ENCODE measurements at places on chromosomes 6 and 20.

- no peak for DNase-seq
Measured at GRCh38 chr20:39504710-39505094, 542.6 kb downstream of the DHX35 start.

DNA sequence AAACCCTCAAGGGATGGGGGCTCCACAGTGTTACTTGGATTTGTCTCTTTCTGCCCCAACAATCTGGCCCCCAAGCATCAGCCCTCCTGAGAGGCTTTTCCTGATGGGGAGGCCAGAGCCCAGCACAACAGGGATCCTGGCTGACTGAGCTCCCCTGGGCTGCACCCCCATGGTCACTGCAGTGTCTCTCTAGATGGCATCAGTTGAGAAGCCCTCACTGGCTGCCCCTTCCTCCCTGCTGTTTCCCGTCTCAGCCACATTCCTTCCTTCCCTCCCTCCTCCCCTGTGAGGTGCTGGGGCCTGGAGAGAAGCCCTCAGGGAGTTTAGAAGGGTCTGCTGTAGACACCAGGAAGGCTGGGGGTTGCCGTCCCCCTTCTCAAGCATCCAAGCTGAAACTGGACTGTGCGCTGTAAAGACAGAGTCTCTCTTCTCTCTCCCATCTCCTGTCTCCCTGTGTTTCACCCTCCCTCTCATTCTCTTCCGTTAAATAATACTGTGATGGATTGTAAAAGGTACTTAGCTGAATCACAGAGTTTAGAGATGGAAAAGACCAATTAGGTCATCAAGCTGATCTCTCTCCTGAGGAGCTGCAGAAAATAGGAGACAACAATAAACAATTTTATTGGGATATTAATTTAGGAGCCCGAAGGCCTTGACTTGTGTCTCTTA lies 29.7 kb downstream of the SAYSD1 start:
- DNase-seq = no peak

DNA sequence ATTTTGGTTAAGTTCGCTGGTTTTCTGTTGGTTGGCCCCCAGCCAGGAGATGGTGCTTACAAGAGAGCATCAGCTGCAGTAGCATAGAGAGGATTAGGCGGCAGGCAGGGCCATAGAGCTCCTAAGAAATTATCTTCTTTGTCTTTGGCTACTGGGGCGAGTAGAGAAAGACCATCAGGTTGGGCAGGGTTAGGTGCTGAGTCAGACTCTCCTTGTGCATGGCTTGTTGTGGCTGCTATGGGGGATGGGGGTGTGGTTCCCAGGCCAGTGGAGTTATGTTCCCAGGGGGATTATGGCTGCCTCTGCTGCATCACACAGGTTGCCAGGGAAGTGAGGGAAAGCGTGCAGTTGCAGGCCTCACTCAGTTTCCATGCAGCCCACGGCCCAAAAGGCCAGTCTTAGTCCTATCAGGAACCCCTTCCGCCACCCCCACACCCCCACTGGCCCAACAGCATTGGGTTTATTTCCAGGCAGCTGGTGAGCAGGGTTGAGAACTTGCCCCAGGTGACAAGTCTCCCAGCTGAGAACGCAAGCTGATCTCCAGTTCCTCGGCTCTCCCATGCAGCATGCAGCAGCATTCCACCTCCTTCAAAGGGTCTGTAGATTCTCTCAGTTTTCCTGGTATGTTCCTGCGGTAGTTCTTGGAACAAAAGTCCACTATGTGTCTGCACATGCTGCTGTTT lies 243.7 kb downstream of the UTRN start:
- no peak for DNase-seq

- DNase-seq = no peak
Measured at GRCh38 chr20:385448-385847, 4.9 kb downstream of the TRIB3 start.

GRCh38 chr20:58701431-58702160 lies 9.0 kb downstream of the NPEPL1 start:
- no peak for DNase-seq

GRCh38 chr6:66902457-66902856 lies 1195.4 kb upstream of the EYS start:
- no peak for DNase-seq

DNA sequence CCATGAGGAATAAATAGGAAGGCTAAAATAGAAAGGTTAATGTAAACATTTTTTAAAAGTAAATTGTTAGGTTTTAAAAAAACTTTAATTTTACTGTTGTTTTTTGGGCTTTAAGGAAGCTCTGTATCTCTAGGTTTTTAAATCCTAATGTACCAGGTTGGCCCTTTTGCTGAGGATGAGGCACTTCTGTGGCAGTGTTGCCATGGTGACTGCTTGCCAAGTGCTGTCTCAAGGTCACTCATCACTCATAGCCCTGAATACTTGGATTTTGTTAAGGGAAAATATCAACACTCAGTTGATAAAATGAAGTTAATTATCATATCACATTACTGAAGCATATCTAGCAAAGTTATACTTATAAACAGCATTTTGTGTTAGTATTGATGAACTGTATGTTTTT lies 50.2 kb downstream of the NCOA3 start:
- no peak for DNase-seq

DNA sequence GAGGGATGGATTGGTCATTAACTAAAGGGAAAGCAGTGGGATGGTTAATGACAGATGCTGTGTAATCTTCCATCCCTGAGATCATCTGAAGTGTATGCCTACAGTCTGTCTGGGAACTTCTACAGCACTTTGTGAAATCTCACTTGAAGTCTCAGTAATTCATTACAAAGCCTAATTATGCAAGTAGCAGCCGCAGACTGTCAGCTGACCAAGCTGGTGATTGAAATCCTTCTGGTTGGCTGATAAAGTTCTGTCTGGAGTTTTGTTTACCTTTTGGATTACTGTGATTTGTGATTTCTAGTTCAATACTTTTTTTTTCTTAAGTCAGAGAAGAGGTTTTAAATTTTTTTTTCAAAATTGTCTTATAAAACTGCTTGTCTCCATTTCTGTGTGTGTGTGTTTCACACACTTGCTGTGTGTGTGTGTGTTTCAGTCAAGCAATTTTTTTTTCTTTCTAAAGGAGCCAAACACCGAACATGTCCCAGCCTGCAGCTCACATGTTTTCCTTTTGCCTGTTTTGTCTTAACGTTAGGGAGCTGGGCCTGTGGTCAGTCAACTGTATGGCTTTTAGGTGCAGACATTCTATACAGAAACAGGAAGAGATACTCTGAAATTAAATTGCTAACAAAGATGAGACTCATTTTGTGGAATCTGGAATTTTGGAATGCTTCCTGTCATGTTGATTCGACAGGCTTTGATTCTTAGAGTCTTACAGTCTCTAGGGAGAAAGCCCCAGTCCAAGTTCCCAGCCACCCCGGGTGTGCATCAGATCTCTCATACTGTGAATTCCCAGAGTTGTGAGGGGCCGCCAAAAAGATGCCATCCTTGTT lies 28.5 kb upstream of the ADGRF4 start:
- peak; percentile 49 for DNase-seq

DNA sequence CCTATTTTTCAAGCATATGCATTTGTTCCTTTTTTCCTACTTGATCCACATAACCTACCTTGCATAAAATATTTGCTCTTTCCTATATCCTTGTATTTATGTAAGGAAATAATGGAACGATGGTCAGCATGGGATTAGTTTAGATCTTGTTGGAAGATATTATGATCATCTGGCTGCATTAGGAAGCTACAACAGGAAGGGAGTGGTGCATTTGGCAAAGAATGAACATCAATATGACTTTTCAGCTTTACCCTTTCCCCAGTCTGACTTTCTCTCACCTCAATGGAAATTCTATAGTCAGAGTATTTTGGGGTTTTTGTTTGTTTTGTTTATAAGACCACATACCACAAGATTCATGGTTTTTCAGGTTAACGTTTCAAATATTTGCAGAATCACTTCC lies 66.0 kb downstream of the HS3ST5 start:
- DNase-seq = no peak

- no peak for DNase-seq
Measured at GRCh38 chr6:106064756-106065155, 21.4 kb upstream of the PRDM1 start.

GRCh38 chr6:25387483-25387882 lies 108.3 kb downstream of the CARMIL1 start:
- DNase-seq = no peak

DNA sequence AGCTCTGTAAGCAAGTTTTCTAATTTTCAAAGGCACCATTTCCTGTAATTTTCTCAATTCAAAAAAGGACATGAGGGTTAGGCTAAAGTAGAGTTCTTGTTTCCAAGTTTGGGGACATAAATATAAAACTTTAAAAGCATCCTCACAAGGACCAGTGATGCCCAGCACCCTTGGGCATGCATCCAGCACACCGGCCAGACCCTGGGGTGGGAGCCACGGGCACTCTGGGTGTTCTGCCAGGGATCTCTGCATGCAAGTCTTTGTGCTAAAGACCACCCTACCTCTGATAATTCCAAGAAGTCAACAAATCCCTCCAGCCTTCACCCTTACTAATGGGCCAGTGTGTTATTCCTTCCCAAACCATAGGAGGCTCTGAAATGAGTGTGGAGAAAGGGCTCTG lies 46.5 kb downstream of the PLCG1 start:
- no peak for DNase-seq
